Ovary (tissue), 10 donors: ENCODE measurements at places on chromosomes 4 and X.

DNA sequence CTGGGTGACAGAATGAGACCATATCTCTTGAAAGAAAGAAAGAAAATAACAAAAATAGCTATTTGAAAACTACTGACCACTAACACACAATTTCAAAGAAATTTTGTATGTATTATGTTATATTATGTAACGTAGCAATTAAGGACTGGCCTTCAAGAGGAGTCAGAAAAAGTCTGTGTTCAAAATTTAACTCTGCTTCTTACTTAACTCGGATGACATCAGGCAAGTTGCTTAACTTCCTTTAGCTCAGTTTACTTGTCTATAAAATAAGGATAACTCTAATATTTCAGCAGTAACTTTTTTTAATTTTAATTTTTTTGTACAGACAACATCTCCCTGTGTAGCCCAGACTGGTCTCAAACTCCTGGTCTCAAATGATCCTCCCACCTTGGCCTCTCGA lies 14.6 kb upstream of the PRSS12 start:
- no peak for DNase-seq

GRCh38 chr4:155639704-155640523 lies 26.7 kb upstream of the GUCY1A1 start:
- DNase-seq, result no peak

DNA sequence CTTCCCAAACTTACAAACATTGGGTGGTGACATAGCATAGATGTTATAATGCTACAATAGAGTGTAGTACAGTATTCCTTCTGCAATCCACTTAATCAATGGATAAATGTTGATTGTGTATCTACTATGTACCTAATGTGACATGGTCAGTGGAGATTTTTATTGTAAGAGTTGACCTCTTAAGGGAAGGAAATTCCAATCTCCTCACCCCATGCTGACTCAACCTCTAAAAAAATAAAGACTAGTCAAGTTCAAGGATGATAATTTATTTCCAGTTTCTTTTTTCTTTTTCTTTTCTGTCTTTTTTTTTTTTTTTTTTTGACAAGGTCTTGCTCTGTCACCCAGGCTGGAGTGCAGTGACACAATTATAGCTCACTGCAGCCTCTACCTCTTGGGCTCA lies 206.5 kb upstream of the STS start:
- DNase-seq, result no peak

GRCh38 chrX:97787849-97788248 lies 904.1 kb downstream of the RPA4 start:
- no peak for DNase-seq

GRCh38 chrX:16993791-16994318 lies 47.4 kb downstream of the REPS2 start:
- no peak for DNase-seq

- DNase-seq, result no peak
Observed at GRCh38 chr4:39390603-39391002, 16.1 kb upstream of the KLB start.

DNA sequence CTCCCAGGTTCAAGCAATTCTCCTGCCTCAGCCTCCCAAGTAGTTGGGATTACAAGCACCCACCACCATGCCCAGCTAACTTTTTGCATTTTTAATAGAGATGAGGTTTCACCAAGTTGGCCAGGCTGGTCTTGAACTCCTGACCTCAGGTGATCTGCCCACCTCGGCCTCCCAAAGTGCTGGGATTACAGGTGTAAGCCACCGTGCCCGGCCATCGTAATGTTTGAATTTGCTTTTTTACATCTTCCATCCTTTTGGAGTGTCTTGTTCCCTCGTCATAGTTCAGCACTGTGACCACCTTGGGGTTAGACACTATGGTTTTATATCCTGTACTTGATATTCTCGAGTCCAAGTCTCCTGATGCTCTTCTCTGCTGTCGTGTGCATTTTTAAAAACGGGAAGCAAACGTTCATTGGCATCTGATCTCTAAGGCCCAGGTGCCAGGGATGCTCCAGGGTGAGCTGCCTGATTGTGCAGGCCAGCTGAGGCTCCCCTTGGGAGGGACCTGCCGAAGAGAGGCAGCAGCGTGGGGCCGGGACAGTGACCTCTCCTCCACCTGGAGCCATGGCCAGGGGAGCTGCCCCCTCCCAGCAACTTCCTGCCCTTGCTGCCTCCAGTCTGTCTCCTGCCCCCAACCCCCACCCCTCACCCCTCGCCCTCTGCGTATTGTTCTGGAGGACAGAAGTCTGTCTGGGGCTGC lies 16.7 kb downstream of the DGKQ start:
- no peak for DNase-seq
